ENCODE measurements at places on chromosomes 2 and 18. TPM values are rescaled to one million over a fixed set of nuclear protein-coding genes. Genes with fewer than 3 reads are reported as not detected.

DNA sequence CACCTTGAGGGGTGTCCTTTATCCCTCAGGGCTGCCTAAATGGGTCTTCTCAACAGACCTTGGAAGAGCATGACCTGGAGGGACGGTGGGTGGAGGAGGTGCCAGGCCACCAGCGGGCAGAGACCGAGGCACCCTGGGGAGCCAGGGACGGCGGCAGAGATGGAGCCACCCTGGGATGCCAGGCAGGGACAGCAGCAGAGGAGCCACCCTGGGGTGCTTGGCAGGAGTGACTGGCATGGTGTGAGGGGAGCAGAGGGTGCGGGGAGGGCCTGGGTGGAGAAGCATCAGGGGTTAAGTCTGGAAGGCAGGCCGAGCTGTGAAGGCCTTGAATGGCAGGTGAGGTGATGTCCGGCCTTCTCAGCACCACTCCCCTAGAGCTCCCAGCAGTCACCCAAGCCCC, 56.1 kb downstream of the CIB4 start:
- no peak for DNase-seq

- DNase-seq: no peak
Observed at GRCh38 chr2:61906186-61906470, 654 bp downstream of the COMMD1 start.

- DNase-seq: no peak
Observed at GRCh38 chr18:3720818-3721545, 271.0 kb downstream of the TGIF1 start.

GRCh38 chr2:71263386-71263785, 36.5 kb upstream of the PAIP2B start:
- no peak for DNase-seq

- peak; percentile 86 for DNase-seq
Observed at GRCh38 chr2:109611467-109612095, 2.2 kb downstream of the SEPTIN10 start.

DNA sequence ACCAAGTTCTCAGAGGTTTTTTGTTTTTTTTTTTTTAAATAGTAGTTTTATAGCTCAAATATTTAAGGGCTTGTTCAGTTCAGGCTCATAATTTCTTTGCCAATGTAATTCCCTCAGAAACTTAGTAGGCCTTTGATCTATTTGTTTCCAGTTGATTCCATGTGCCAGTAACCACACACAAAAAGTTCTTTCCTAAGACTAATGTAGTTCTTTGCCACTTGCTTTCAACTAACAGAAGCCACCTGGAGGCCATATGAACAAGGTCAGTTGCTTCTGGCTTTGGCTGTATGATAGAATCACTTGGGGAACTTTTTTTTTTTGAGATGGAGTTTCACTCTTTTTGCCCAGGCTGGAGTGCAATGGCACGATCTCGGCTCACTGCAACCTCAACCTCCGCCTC, 100.7 kb downstream of the DTNB start:
- peak; percentile 15 for DNase-seq

GRCh38 chr2:15732341-15733077, 140.8 kb downstream of the DDX1 start:
- DNase-seq: no peak

DNA sequence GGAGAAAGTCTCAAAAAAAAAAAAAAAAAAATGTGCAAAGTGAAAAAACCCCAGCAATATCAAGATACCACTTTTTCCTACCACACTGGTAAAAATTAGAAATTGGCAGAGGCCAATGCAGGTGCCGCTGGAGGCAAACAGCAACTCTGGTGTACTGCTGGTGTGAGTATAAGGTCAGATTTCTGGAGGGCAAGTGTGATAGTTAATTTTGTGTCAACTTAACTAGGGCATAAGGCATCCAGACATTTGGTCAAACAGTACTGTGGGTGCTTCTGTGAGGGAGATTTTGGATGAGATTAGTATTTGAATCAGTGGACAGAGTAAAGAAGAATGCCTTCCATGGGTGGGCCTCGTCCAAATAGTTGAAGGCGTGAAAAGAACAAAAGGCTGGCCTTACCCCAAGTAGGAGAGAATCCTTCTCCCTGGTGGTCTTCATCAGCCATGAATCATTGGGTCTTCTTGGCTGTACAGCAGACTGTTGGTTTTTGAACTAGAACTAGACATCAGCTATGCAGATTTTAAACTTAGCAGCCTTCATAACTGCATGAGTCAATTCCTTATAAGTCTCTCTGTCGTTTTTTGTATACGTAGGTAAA, 52.8 kb upstream of the FHL2 start:
- DNase-seq: no peak

DNA sequence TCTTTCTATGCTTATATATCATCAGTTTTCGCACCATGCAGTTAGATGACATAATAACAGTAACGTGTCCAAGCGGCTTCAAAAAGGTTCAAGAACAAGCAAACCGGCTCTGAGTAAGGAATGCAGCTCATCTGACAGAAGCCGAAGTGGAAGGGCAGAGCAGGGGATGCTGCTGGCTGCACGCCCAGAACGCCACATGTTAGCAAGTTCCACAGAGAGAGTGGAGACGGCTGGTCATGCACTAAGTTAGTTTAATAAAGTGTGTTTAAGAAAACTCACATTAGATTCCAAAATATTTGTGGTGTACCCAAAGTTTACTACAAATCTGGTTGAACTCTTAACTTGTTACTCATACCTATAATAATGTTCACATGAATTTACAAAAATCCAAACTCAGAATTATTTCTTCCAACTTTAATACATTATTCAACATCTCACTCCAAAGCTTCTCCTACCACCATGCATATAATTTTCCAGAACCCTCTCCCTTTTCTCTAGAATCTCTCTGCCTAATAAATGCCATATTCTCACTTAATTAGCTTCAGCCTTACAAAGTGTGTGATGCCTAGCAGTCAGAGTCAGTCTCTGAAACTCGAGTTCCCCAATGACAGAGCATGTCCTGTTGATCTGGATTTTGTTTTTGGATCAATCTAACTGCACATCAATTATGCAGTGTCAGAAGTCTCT, 170.0 kb downstream of the DNAH7 start:
- DNase-seq: peak; percentile 77

DNA sequence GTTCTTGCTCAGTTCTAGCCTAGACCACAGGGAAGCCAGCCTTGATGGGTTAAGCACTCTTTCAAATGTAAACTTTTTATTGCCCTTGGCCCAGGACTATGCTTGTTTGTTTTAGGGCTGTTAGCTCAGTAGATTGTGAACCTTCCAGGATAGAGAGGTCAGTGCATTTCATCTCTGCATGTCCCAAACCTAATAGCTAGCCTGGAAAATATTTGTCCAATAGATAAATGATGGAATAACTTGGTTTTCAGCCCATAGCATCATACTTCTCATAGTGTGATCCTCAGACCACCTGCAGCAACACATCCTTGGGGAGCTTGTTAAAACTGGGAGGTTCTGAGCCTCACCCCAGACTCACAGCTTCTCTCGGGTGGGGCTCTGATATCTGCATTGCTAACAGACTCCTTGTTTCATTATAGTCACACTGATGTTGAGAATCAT, 59.8 kb downstream of the TRIB2 start:
- DNase-seq: no peak

- DNase-seq: no peak
Observed at GRCh38 chr2:15807418-15808203, 132.7 kb upstream of the MYCN start.

DNA sequence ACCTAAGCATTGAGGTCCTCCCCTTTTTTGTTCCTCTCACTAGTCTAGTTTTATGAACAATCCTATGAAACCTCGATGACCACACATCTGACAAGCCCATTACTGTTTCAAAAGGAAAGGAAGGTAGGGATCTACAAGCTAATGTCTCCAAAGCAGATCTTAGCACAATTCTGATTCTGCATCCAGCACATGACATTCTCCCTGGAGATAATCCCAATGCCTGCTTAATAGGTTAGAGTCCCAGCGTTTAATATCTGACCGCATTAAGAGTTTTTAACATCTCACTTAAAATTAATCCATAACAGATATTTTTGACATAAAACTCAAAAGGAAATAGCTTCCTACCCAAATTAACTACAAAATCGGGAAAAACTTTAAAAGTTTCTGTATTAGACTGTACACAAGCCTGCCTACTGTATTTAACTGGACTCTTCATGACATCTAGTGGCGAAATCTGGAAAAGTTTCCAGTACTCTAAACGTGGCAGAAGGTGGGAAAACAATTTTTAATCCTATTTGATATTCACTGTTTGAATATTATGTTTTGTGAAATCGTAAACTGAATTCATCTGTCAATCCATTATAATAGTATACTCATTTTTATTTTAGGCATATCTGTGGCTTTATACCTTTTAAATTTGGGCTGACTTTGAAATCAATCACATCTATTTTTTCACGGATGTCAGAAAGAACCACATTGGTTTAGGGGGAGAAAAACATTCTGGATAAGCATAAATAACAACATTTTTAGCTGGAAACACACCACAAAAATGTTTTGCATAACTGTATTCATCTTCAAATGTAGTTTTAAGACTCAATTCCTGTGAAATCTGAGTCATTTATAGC, 62.4 kb downstream of the TXNL1 start:
- peak; percentile 77 for DNase-seq

DNA sequence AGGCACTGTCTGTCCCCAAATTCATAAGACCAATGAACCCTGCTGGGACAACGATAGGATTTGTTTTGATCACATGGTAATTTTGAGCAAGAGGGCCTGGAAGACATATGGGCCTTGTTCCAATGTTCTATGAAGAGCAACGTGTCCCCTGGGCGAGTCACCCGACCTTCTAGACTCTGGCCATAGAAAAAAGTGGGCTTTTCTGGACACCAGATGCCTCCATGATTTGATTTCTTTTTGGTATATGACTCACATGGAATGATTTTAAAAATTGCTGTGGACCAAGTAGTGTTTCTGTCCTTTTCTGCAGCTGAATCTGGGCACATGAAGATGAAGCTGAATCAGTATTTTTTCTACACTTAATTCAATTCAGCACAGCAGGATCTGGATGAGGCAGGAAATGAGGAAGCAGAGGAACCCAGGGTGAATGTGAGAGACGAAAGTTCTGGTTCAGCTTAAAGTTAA, 104.9 kb downstream of the CDC42EP3 start:
- peak; percentile 55 for DNase-seq

DNA sequence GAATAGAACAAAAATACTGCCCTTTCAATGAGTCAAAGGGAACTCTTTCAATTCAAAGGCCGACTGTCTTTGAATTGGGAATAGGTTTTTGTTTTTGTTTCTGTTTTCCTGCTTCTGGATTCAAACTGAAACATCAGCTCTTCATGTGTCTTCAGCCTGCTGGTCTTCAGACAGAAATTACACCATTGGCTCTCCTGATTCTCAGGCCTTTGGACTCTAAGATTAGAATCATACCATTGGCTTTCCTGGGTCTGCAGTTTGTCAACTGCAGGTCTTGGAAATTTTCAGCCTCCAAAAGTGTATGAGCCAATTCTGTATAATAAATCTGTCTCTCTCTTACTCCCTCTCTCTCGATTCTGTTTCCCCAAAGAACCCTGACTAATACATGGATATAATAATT, 31.1 kb downstream of the CTLA4 start:
- DNase-seq: no peak

- DNase-seq: no peak
Observed at GRCh38 chr2:95206096-95206495, 1.2 kb upstream of the ZNF892 start.

GRCh38 chr18:35110554-35111485, 69.6 kb downstream of the MAPRE2 start:
- no peak for DNase-seq

- no peak for DNase-seq
Observed at GRCh38 chr2:216911886-216912285, 52.0 kb upstream of the TNP1 start.

DNA sequence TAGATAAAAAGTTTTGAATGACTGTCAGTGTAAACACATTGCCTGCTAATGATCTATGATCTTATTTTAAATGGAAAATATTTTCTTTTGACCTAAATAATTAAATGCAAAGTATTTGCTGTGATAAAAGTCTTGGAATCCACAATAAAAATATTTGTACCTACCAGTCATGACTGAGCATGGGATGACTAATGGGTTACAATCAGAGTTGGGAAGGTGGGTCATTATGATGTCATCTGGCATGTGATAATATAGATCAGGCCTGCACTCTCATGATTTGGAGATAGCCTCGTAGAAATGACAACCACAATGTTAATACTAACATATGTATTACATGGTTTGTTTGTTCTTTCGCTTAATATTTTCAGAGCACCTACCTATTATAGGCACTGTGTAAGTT, 848.8 kb upstream of the KLHL29 start:
- no peak for DNase-seq

GRCh38 chr2:176111846-176112374, 4.7 kb upstream of the HOXD10 start:
- no peak for DNase-seq

- DNase-seq: no peak
Observed at GRCh38 chr2:5867056-5867455, 174.9 kb downstream of the SOX11 start.

DNA sequence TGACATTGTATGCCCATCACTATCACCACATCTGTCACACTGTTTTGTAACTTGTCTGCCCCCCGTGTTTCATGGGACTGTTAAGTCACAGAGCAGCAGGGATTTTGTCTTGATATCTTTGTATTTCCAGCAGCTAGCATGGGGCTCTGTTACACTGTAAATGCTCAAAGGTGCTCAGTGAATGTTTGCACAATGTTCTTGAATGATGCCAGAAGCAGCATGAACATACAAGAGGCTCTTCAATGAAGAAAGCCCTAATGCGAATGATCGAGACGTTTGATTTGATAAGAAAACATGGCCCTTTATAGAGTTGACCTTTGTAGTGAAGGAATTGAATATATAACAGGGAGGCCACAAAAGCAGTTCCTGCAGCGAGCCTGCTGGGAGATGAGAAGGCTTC, 120.9 kb upstream of the TTC39C start:
- DNase-seq: no peak

GRCh38 chr2:200311139-200311538, 4.6 kb downstream of the SPATS2L start:
- DNase-seq: no peak

- DNase-seq: no peak
Observed at GRCh38 chr18:43389163-43389562, 111.9 kb upstream of the SYT4 start.

- no peak for DNase-seq
Observed at GRCh38 chr2:209113026-209113425, 310.8 kb upstream of the MAP2 start.

DNA sequence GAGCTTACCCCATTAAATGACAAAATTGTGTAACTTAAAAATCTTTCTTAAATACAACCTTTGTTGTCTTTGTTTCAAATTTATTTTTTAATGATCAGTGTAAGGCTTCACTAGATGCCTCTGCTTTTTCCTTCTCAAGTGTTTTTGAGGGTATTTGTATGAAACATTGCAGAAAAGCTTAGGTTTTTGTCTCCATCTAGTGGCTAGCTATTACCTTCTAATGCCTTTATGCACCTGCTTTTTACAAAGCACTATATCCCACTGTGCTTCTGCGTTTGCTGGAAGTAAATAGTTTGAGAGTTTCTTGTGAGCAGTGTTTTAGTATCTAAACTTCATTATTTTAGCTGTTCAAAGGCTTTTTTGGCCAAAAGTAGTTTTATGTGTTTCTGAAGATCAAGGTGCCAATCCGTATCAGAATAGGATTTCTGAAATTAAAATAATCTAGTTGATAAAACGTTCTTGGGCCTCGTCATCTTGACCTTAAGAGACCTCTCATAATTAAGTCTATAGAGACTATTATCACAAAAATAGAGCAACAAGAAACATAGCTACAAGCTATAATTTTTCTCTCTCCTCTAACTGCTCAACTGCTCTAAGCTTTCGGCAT, 47.0 kb downstream of the IWS1 start:
- peak; percentile 32 for DNase-seq

The ACTG2 gene
- total RNA-seq: 5.1 TPM

The ALLC gene
- total RNA-seq: not detected

The CD28 gene
- 5.5 TPM for total RNA-seq

The PSMA8 gene
- not detected for total RNA-seq

The PLCL1 gene
- total RNA-seq: 10.9 TPM

The FMNL2 gene
- 43.7 TPM for total RNA-seq

The BOD1L2 gene
- total RNA-seq: not detected
